Stimulated activated CD4-positive, alpha-beta T cell treated with anti-CD3 and anti-CD28 coated beads, Interleukin-1b, Interleukin-23, amount 100 ng/mL, for 24 hours (primary cell): ENCODE measurements at places on chromosomes 5 and 9.

GRCh38 chr5:72194846-72195245 lies 87.6 kb downstream of the MAP1B start:
- DNase-seq: no peak

GRCh38 chr5:142984011-142984410 lies 213.8 kb downstream of the ARHGAP26 start:
- DNase-seq: no peak

DNA sequence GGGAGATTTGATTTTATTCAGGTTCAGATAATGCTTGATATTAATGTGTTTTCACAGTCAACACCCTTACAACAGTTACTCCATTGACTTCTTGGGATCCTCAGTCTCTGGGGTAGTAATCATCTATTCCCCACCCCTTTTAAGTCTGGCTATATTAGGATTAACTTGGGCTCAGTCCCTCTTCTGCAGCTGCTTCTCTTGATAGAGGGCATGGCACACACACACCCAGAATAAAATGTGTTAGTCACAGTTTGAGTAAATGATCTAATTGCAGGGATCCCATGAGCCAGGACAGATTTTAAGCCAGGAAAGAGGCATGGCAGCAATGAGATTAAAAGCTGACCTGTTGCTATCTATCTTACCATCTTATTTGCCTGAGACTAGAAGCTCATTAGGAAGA lies 53.7 kb upstream of the VLDLR start:
- no peak for DNase-seq

- no peak for DNase-seq
Observed at GRCh38 chr9:26034786-26035185, 356.5 kb upstream of the TUSC1 start.

DNA sequence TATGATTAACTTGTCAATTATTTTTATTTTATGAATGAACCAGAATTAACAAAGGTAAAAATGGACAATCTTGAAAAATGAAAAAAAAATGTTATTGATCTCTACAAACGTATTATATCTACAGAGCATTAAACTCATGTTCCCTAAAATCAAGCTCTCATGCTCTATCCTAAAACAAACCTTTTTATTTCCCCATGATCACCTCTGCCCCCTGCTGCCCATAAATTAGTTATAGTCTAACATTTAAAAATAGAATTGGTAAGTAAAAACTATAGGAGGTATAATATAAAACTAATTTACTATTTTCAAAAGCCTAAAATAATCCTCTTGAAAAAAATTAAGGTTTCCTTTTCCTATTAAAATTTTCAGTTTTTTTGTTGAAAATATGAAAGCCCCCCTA lies 168.0 kb upstream of the POU5F2 start:
- DNase-seq: no peak

DNA sequence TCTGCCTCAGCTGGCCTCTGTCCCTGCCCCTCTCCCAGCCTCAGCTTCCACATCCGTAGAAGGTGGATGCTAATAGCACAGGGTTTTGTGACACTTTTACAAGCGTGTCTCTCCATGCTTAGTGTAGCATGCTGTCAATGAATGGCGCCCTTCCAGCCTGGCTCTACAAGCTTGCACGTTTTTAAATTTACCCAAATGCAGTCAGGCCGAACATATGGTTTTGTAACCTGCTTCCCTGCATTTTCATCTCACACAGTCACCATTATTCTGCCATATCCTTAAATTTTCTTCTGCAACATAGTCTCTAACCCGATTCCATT lies 28.8 kb downstream of the FAM163B start:
- DNase-seq: no peak

- no peak for DNase-seq
Observed at GRCh38 chr5:106454651-106455415, 1215.9 kb downstream of the EFNA5 start.

DNA sequence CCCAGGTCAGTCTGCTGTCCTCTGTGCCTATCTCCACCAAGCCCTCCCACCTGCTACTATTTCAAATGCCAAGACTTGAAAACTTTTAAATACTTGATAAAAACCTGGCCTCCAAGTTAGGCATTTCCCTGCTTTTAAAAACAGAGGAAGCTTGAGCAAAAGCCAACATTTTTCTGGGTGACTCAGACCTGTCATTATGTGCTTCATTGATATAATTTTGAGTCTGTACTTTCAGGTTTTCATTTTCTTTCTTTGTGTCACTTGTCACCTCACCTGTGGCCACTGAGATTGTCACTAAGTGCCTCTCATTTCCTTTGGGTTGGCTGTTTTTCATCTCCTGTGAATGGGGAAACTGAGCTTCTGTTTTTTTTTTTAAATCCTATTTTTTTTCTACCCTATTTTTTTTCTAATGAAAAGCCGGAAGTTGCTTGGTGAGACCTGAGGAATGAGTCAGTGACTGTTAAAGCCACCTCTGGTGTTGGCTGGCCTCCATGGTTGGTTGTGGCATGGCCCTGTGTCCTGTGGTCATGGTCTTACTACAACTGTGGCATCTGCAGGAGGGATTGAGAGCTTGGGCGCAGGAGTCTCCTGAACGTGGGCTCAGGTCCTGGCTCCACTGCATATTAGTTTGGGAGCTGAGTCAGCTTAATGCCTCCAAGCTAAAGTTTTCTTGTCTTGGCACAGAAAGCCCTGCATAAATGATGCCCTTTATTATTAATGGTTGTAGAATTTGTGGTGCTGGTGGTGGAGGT lies 56.7 kb downstream of the ARHGAP26 start:
- DNase-seq: no peak

GRCh38 chr5:123279136-123279535 lies 144.1 kb downstream of the CEP120 start:
- no peak for DNase-seq

DNA sequence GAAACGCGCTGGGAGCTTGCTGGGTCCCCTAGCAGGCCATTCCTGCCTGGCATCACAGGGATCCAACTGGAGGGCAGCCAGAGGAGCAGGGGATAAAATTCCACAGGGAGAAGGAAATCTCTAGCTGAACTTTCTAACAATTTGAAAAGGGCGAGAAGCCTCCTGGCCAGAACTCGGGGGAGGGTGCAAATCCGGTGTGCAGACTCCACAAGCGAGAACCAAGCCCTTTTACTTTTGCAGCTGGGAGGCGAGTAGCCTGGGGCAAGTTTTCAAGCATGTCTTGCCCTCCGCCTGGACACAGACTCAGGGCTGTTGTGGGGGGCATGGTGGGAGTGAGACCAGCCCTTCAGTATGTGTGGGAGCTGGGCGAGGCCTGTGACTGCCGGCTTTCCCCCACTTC lies 14.3 kb upstream of the POU5F2 start:
- no peak for DNase-seq

GRCh38 chr5:30561771-30562170 lies 631.7 kb upstream of the CDH6 start:
- DNase-seq: no peak

DNA sequence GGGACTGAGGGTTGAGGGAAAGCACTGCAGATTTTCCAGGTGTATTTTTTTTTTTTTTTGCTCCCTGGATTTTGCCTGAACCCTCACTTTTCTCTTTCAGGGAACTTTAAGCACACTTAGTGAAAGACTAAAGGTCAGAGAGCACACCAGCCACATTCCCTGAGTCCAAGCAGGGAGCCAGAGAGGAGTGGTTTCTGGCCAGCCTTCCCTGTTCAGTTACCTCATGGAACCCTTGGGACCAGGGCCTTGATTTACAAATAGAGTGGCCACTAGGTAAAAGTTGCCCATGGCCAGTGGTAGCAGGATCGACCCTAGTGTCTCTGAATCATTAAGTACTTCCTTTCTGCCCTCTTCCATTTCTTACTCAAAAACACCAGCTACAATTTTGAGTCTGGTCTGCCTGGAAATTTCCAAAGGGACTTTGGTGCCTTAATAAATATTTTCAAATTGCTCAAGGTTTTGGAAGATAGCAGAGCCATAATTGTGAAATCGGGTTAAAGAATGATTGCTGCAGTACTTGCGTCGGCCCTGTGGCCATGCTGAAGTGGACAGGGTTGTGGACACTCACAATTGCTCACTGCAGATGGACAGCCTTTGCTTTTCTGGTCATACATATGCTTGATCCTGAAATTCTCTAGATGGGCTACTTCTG lies 14.5 kb downstream of the PALM2AKAP2 start:
- DNase-seq: no peak

GRCh38 chr9:102038006-102038405 lies 299.6 kb upstream of the GRIN3A start:
- DNase-seq: no peak

DNA sequence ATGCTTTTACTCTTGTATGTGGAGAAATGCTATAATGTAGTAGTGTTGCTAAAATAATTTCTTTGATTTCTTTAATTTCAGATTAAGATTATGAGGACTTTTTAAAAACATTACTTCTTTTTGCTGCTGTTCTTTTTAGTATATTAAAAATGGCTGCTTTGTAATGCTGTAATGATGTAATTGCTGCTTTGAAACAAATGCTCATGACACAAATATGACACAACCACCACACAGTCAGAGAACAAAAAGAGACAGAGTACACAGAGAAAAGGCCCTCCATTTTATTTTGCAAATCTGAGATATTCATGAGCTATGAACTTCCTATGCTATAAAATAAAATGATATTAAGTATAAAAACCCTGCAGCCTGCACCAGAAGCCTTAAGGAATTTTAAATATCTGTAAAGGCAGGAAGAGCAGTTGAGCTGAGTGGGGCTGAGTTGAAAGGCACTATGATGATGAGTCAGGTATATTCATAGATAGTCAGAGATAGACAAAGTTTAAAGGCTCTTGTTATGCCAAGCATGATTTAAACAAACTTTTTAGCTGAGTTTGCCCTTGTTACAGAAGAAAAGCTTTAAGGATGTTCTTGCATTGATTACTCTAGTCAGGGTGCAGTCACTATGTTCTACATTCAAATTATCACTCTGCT lies 5.1 kb upstream of the POU5F2 start:
- no peak for DNase-seq

- no peak for DNase-seq
Observed at GRCh38 chr5:135091286-135091685, 57.3 kb upstream of the PITX1 start.
